ENCODE measurements at places on chromosomes 1 and 21. TPM values are rescaled to one million over a fixed set of nuclear protein-coding genes. Genes with fewer than 3 reads are reported as not detected.

DNA sequence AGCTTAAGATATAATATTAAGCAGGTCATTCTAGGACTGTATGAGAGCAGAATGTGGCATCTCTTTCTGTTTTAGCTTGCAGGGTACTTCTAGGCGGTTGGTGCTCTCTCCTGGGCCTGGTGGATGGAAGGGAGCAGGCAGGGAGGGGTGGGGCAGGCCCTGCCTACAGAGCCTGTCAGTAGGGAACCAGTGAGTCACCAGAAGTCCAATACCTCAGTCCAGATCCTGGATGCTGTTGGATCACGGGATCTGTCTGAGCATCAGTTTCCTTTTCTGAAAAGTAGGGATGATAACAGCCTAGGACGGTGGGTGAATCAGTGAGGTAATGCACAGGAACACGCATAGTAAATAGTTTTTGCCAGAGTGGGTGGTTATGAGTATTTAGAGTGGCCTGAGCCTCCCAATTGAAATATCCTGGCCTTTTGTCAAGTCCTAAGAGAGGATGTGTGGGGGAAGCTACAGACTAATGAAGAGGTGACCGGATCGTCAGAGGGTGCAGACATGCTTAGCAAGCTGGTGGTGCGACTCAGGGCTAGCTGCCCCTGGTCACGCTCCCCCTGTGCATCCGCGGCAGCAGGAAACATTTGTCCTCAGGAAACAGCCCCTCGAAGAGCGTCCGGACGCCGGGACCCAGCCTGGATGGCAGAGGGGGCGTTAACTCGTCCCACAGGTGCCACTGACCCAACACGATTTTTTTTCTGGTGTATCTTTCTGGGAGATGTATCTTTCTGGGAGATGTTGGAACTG lies 23.9 kb downstream of the NAV1 start:
- no peak for DNase-seq

The KIF26B gene
- total RNA-seq = 2.4 TPM

The RNF207 gene
- 5.6 TPM for total RNA-seq

DNA sequence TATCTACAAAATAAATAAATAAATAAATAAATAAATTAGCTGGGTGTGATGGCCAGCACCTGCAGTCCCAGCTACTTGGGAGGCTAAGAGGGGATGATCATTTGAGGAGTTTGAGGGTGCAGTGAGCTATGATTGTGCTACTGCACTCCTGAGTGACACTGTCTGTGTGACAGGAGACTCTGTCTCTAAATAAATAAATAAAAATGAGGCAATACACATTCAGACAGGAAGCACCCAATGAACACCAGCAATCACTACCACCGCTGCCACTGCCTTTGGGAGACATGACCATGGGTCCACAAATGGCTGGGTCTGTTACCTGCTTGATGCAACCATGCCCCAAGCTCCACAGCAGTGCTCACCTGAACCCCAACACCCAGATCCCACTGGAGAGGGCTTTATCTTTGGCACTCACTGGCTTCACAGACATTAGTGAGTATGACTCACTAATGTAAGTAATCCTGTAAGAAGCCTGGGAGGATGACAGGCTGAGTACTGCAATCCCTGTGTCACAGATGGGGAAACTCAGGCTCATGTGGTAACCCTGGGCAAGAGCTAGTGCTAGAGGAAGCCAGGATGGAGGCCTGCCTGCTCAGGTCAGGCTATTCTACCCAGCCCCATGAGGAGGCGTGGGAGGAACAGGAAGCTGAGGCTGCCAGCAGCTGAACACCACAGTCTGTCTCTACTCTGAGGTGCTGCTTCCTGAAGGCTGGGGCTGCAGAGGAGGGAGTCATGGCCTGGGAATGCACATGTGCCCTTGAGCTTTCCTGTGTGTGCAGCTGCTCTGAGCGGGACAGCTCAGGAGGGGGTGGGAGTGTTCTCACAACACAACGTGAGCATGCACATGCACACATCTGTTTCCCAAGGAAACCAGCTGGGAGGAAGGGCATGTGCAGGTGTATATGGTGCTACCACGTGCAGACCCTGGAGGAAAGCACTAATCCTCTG lies 43.0 kb downstream of the SLC9A1 start:
- DNase-seq = peak; percentile 48

- no peak for DNase-seq
Observed at GRCh38 chr1:31687601-31688000, 16.2 kb downstream of the COL16A1 start.

The KISS1 gene
- not detected for total RNA-seq

The ASTN1 gene
- 7.7 TPM for total RNA-seq

- no peak for DNase-seq
Observed at GRCh38 chr1:22107126-22107525, 35.8 kb downstream of the WNT4 start.

DNA sequence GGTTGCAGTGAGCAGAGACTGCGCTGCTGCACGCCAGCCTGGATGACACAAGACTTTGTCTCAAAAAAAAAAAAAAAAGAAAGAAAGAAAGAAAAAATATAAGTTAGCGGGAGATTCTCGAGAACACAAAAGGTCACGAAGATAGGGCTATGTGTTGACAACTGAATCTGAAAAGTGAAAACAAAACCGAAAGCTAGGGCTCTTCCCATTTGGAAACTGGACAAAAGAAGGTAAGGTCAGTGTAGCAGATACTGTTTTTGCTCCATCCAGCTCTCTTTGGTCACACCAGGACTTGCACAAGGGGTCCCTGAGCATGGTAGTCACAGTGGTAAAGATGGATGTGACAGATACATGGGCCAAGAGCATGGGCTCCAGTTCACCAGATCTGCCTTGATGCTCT lies 60.4 kb upstream of the MAP10 start:
- DNase-seq = no peak

The CD48 gene
- not detected for total RNA-seq

The RHEX gene
- not detected for total RNA-seq

The IFI44 gene
- total RNA-seq = not detected

- DNase-seq = no peak
Observed at GRCh38 chr1:59730759-59731478, 83.8 kb upstream of the HOOK1 start.

The TPM3 gene
- total RNA-seq = 392 TPM

Measured in glutamatergic neuron (in vitro differentiated cells).